ENCODE measurements at places on chromosomes 5 and 9.

GRCh38 chr5:91494447-91494996 lies 111.4 kb upstream of the ARRDC3 start:
- no peak for DNase-seq
- no peak overlapping the region for H3K27ac ChIP-seq
- H3K27me3 ChIP-seq = no peaks in the 10 kb centered on the region
- no peaks in the 10 kb centered on the region for H3K4me1 ChIP-seq

DNA sequence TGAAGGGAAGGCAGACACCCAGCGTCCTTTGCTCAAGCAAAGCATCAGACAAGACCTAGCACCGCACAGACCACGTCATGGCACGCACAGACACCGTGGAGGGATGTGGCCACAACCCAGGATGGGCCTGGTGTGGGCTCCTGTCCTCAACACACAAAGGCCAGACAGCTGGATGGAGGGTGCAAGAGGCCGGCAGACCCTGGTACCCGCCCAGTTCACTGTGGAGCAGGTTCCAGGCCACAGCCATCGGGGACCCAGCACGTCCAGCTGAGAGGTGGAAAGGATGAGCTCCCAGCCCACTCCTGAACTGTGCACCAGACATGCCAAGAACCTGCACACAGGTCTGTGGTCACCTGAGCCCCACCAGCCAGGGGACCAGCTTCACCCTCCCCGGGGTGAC lies 15.0 kb upstream of the ZDHHC11 start:
- peaks cover 8% of the 10 kb centered on the region for H3K4me1 ChIP-seq
- H3K36me3 ChIP-seq = peaks cover 76% of the 10 kb centered on the region
- no peak for DNase-seq
- H3K27ac ChIP-seq = no peak overlapping the region

- H3K27ac ChIP-seq = no peak overlapping the region
- no peak for DNase-seq
- H3K36me3 ChIP-seq = peaks cover 84% of the 10 kb centered on the region
- H3K4me3 ChIP-seq = no peak overlapping the region
- no peaks in the 10 kb centered on the region for H3K27me3 ChIP-seq
Measured at GRCh38 chr5:163489055-163489744, 16.2 kb upstream of the MAT2B start.

DNA sequence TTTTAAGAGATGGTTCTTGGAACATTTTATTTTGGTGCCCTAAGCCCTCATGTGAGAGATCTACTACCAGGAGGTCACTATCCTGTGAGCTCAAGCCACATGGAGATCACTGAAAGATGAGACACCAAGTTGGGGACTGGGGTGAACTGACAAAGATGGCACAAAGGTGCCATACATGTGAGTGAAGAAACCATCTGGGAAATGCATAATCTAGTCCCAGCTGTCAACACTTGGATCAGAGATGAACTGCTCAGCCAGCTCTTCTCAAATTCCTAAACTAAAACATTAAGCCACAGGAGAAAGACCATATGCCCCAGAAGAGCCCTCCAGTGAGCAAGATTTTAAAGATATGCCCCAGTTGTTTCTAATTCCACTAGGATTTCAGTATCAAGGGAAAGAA lies 22.2 kb upstream of the MYOT start:
- no peaks in the 10 kb centered on the region for H3K36me3 ChIP-seq
- H3K4me1 ChIP-seq = no peaks in the 10 kb centered on the region
- H3K27ac ChIP-seq = no peak overlapping the region
- H3K4me3 ChIP-seq = no peak overlapping the region
- DNase-seq = no peak
- no peaks in the 10 kb centered on the region for H3K27me3 ChIP-seq

- no peaks in the 10 kb centered on the region for H3K27me3 ChIP-seq
- peak overlapping the region; percentile 96 for H3K27ac ChIP-seq
- no peaks in the 10 kb centered on the region for H3K36me3 ChIP-seq
- no peak overlapping the region for H3K4me3 ChIP-seq
- no peak for DNase-seq
- H3K4me1 ChIP-seq = peaks cover 38% of the 10 kb centered on the region
Measured at GRCh38 chr5:74540622-74541021, 99.9 kb downstream of the ENC1 start.

DNA sequence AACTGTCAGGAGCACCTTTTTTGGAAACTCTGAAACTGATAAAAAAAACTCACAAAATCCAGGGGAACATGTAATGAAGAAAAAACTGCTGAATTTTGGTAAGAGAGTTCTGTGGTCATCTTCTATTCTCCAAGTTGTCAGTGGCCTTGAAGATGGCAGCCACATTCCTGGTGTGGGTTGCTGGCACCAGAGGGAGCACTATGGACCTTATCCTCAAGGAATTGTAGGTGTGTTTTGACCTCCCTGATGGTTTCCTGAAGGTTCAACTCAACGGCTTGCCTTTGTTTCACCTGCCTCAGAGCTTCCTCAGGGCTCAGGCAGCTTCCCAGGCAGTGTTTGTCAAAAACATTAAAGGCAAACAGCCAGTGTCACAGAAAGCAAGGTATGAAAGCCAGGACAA lies 2.2 kb upstream of the SLC38A9 start:
- no peak overlapping the region for H3K4me3 ChIP-seq
- no peaks in the 10 kb centered on the region for H3K36me3 ChIP-seq

- H3K27ac ChIP-seq = no peak overlapping the region
- no peak for DNase-seq
- H3K4me1 ChIP-seq = peaks cover 3% of the 10 kb centered on the region
- H3K27me3 ChIP-seq = peaks cover 2% of the 10 kb centered on the region
- no peaks in the 10 kb centered on the region for H3K36me3 ChIP-seq
- no peak overlapping the region for H3K4me3 ChIP-seq
Measured at GRCh38 chr9:91676046-91676445, 252.4 kb upstream of the NFIL3 start.

- no peak overlapping the region for H3K27ac ChIP-seq
- H3K27me3 ChIP-seq = no peaks in the 10 kb centered on the region
- no peaks in the 10 kb centered on the region for H3K4me1 ChIP-seq
- DNase-seq = no peak
Measured at GRCh38 chr9:92647671-92648473, 22.1 kb downstream of the IPPK start.

- no peak overlapping the region for H3K4me3 ChIP-seq
- no peak for DNase-seq
- H3K27ac ChIP-seq = no peak overlapping the region
- no peaks in the 10 kb centered on the region for H3K36me3 ChIP-seq
- peaks cover 3% of the 10 kb centered on the region for H3K4me1 ChIP-seq
Measured at GRCh38 chr9:83620841-83621636, 1.9 kb upstream of the IDNK start.

GRCh38 chr9:34636791-34637355 lies 714 bp downstream of the SIGMAR1 start:
- H3K27me3 ChIP-seq = no peaks in the 10 kb centered on the region
- H3K27ac ChIP-seq = peak overlapping the region; percentile 51
- H3K4me1 ChIP-seq = no peaks in the 10 kb centered on the region
- DNase-seq = no peak

GRCh38 chr5:176693477-176693851 lies 46.2 kb downstream of the TSPAN17 start:
- no peak for DNase-seq
- no peaks in the 10 kb centered on the region for H3K4me1 ChIP-seq
- no peaks in the 10 kb centered on the region for H3K36me3 ChIP-seq
- peaks cover 52% of the 10 kb centered on the region for H3K27me3 ChIP-seq
- no peak overlapping the region for H3K27ac ChIP-seq
- no peak overlapping the region for H3K4me3 ChIP-seq

GRCh38 chr5:125331987-125332598 lies 585.7 kb upstream of the ZNF608 start:
- H3K4me1 ChIP-seq = no peaks in the 10 kb centered on the region
- H3K36me3 ChIP-seq = no peaks in the 10 kb centered on the region
- no peak overlapping the region for H3K4me3 ChIP-seq
- DNase-seq = no peak
- no peak overlapping the region for H3K27ac ChIP-seq

DNA sequence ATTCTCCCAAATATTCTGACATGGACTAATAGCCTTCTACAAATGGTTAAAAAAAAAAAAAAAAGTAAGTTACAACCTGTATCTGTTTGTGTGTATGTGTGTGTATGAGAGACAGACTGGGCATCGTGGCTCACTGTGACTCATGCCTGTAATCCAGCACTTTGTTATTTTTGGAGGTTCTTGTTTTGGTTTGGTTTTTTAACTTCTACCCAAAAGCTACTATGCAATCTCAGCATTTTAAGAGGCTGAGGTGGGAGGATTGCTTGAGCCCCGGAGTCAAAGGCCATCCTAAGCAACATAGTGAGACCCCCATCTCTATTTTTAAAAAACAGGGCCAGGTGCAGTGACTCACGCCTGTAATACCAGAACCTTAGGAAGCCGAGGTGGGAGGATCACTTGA lies 17.6 kb upstream of the HAVCR1 start:
- H3K4me3 ChIP-seq = no peak overlapping the region
- H3K4me1 ChIP-seq = no peaks in the 10 kb centered on the region
- DNase-seq = no peak
- H3K27me3 ChIP-seq = no peaks in the 10 kb centered on the region

DNA sequence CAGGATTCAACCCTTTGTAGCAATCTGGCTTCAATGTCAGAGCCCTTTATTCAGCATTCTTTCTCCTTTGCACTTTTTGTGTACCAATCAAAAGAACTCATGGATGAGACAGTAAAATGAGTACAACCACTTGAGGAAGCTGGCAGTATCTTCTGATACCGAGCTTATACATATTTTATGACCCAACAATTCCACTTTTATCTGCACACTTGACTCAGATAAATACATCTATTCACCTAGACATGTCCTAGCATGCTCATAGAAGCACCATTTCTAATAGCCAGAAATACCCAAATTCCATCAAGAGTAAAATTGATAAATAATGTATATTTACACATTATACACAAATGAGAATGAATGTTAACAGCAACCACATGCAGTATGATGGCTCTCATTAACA lies 111.2 kb upstream of the PTGER4 start:
- H3K27ac ChIP-seq = no peak overlapping the region
- H3K4me1 ChIP-seq = peaks cover 18% of the 10 kb centered on the region
- no peaks in the 10 kb centered on the region for H3K27me3 ChIP-seq
- no peaks in the 10 kb centered on the region for H3K36me3 ChIP-seq
- H3K4me3 ChIP-seq = no peak overlapping the region
- no peak for DNase-seq

DNA sequence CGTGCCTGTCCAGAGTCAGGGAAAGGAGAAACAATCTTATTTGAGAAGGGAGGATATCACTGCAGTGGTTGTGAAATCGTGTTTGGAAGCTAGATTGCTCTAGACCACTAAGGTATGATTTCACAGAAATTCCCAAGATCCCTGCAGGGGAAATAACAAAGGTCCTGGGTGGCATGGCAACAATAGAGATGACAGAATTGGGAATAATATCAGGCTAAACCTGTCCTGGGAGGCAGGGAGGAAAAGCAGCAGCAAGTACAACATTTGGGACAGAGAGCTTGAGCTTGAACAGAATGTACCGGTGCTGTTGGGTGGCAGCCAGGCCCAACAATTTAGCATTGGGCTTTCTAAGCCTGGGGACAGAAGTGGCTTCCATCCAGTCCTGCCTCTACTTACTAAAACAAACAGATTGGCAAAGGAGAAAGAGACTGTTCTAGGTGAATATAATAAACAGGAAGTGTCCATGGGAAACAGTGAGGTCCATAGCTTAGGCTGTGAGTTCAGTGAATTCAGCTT lies 17.0 kb upstream of the ARHGAP26 start:
- no peaks in the 10 kb centered on the region for H3K27me3 ChIP-seq
- no peaks in the 10 kb centered on the region for H3K36me3 ChIP-seq
- H3K4me1 ChIP-seq = peaks cover 24% of the 10 kb centered on the region
- DNase-seq = no peak
- no peak overlapping the region for H3K27ac ChIP-seq

- DNase-seq = no peak
- no peak overlapping the region for H3K27ac ChIP-seq
- H3K4me3 ChIP-seq = no peak overlapping the region
- H3K27me3 ChIP-seq = no peaks in the 10 kb centered on the region
Measured at GRCh38 chr9:93642961-93643360, 66.6 kb downstream of the PHF2 start.

DNA sequence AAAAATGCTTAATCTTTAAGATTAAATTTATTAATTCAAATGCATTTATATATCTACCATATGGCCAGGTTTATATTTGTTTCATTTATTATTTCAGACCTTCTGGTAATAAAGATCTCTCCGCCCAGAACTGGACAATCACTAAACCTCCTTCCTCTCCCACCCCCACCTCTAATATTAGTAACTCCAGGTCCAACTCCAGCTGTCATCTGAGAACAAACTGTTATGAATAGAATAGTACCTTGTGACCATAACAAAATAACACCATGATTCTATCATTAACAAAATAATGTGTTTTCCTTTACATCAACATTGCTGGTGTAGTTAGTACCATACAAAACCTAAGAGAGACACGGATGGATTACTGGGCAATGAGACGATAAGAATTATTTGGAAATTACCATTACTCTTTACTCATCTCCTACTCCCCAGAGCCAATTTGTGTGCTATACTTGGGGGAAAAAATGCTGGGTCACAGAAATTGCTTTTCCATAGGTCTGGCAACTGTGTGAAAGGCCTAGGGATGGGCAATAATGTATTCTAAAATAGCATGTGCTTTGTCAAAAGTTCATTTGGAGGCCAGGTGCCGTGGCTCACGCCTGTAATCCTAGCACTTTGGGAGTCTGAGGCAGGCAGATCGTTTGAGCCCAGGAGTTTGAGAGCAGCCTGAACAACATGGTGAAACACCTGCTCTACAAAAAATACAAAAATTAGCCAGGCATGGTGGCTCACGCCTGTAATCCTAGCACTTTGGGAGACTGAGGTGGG lies 186.1 kb downstream of the ENC1 start:
- no peaks in the 10 kb centered on the region for H3K27me3 ChIP-seq
- no peaks in the 10 kb centered on the region for H3K36me3 ChIP-seq
- H3K4me1 ChIP-seq = no peaks in the 10 kb centered on the region
- H3K27ac ChIP-seq = no peak overlapping the region
- DNase-seq = no peak
- no peak overlapping the region for H3K4me3 ChIP-seq

GRCh38 chr5:55969956-55970355 lies 24.8 kb downstream of the IL6ST start:
- no peak overlapping the region for H3K4me3 ChIP-seq
- no peaks in the 10 kb centered on the region for H3K27me3 ChIP-seq
- H3K27ac ChIP-seq = no peak overlapping the region
- no peak for DNase-seq
- peaks cover 5% of the 10 kb centered on the region for H3K36me3 ChIP-seq

- H3K4me1 ChIP-seq = no peaks in the 10 kb centered on the region
- H3K36me3 ChIP-seq = no peaks in the 10 kb centered on the region
- H3K27ac ChIP-seq = no peak overlapping the region
- peaks cover 37% of the 10 kb centered on the region for H3K27me3 ChIP-seq
Measured at GRCh38 chr9:130319300-130319699, 53.7 kb downstream of the HMCN2 start.

DNA sequence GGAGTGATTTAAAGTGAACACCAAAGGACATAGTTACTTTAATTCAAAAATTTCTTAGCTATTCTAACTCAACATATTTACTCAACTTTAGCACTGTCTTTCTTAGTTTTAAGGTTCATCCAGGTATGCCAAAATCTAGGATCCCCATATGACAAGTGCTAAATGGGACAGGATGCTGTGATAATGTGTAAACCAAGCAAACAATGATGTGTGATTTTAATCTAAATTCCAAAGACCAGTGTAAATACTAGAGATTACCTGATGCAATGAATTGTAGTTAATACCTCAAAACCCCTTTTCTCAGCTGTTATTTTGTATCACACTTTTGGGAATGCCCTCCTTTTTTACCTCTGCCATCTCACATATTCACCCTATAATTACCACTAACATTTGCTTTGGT lies 26.8 kb upstream of the ISOC1 start:
- H3K27me3 ChIP-seq = peaks cover 11% of the 10 kb centered on the region
- H3K4me3 ChIP-seq = no peak overlapping the region
- no peak overlapping the region for H3K27ac ChIP-seq
- no peak for DNase-seq
- H3K36me3 ChIP-seq = no peaks in the 10 kb centered on the region

- H3K4me3 ChIP-seq = no peak within 1 kb of the TSS
- no peak within 1 kb of the TSS for H3K27ac ChIP-seq
- H3K27me3 ChIP-seq = no peaks in the 10 kb centered on the region
- no peak for DNase-seq
Measured at GRCh38 chr5:97142521-97143254, at the start of gene LIX1. Gene LIX1 (minus strand): TSS chr5:97142611. CDS start chr5:97142576, 35 bp downstream.

Data from RWPE2 (cell line).